ENCODE measurements at places on chromosomes 11 and 22.

DNA sequence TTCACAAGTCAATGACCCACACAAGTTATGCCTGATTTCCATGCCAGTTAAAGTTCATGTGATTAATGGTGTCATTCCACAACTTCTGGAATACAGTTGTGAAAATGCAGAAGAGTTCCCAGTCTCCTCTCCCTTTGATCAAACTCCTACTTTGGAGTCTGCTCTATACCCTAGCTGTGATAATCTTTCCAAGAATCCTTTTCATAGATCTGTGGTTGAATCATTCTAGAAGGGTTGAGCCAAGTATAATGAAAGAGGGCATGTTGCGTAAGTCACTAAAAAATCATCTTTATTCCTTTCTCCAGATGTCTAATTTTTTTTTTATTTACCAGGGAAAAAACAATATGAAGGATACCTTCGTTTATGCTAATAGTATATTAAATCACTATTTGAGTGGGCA is 89.7 kb upstream of the CARD18 start:
- no peak for DNase-seq

DNA sequence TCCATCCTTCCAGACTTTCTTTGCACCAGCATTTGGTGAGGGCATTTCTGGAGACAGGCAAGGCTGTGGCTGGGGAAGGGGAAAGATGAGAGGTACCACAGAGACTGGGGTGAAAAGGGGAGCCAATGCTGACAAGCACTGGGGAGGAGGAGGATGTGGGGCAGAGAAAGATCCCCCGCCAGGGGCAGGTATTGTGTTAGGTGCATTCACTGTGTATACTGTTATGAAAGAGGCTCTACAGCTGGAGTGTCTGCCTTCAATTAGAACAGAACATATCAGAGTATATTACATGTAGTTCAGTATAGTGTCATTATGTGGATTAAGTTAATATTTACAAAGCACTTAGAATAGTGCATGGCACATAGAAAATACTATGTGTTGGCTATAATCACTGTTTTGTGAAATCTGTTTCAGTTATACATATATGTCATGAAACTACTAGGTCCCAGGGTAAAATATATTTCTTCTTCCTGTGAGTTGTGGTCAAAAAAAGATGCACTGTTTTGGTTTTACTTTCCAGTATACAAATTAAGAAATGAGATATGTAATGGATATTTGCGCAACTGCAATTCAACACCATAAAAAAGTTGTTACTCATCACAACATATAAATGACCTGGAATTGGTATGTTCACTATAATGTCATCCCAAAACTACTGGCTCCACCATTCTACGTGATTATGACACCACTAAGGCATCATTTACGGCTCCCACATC is 8.4 kb downstream of the MSANTD2 start:
- DNase-seq = no peak

- peak; percentile 77 for DNase-seq
These were observed 2.3 kb downstream of the RASL10A start for GRCh38 chr22:29313126-29313575.

DNA sequence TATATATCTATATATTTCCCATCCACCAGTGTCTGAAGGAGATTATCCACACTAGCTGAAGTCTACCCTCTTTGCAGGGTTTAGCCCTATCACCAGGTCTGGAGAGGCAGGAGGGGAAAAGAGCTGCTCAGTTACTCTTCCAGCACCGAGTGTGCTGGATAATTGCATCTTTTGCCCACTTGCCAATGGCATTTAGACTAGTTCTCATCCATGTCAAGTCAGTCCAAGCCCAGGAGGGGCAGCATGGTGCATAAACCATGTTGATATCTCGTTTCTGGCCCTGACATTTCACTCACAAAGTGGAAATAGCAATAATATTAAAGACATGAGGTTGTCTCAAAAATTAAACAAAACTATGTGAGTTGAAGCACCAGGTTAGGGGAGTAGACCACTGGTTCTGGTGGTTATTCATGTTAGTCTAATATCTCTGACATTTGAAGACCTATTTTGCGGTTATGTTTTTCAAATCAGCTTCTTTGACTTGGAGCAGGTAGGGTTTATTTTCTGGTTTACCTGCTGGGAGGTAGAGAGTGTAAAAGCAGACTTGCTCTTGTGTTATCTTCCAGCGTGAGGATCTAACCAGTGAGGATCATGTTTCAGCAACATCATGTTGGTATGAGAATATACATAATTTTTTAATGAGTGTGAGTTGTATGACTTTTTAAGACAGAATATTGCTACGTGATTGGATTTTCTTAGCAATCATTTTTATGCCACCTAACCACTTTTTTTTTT is 273.2 kb upstream of the KIRREL3 start:
- no peak for DNase-seq

GRCh38 chr11:69726019-69726418 is 22.2 kb upstream of the FGF19 start:
- no peak for DNase-seq

GRCh38 chr11:100703801-100704575 is 16.9 kb downstream of the ARHGAP42 start:
- DNase-seq = no peak

DNA sequence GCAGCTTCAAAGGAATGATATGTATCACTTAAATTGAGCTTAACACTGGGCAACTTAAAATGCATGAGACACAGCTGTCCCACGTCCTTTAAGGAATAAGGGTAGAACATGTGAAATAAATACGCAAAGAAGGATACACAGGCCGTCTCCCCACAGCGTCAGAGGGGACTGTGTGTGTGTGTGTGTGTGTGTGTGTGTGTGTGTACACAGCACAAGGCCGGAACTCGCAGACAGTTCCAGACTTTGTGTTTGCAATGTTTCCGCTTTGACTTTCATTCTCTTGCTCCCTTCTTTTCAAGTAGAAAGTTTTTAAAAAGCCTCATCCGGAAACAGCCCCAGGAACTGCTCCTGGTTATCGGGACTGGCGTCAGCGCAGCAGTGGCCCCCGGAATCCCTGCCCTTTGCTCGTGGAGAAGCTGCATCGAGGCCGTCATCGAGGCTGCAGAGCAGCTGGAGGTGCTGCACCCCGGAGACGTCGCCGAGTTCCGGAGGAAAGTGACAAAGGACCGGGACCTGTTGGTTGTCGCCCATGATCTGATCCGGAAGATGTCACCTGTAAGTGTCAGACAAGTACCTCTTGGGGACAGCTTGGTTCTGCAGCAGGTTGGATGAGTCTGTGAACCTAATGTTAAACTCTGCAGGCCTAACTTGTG is 13.3 kb downstream of the FAM118A start:
- no peak for DNase-seq

DNA sequence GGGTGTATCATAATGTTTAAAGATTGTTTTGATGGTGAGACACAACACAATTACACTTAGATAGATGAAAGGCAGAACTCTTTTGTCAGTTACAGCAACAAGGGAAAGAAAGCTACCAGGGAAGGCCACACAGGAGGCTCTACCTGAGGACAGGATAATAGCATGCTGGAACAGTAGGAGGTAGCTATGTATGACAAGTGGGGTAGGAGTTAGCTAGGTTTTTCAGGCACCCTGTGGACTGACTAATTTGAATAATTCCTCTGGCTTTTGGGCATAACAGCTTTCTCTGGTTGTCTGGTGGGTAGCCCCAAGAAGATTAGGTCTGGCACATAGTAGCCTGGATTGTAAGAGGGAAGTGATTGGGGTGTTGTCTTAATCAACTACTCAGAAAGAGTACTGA is 475.4 kb upstream of the CHORDC1 start:
- DNase-seq = no peak

DNA sequence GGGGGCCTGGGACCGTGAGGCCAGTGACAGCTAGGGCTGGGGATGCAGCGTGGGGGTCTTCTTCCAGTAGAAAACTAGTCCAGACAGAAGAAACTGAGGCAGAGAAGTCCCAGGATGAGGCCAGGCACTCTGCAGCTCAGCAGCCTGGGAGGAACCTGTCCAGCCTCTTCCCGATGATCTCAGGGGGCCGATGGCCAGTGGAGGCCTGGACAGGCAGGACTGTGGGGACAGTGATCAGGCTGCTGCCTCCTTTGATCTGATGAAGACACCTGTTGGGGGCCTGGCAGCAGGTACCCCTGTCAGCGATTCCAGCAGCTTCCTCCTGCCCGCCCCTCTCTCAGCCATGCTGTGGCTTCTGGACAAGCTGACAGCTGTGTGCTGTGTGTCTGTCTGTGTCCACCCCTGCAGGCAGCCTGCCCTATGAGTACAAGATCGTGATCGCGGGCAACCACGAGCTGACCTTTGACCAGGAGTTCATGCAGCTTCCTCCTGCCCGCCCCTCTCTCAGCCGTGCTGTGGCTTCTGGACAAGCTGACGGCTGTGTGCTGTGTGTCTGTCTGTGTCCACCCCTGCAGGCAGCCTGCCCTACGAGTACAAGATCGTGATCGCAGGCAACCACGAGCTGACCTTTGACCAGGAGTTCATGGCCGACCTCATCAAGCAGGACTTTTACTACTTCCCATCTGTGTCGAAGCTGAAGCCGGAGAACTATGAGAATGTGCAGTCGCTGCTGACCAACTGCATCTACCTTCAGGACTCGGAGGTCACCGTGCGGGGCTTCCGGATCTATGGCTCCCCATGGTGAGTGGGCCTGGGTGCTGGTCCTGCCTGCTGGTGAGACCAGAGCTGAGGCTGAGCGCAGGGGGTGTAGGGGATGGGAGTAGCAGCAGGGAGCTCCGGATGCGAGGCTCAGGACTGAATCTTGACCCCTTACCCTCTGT is 62.6 kb downstream of the MPPED1 start:
- no peak for DNase-seq

- DNase-seq = no peak
These were observed 37.2 kb downstream of the BMAL1 start for GRCh38 chr11:13314676-13315394.

DNA sequence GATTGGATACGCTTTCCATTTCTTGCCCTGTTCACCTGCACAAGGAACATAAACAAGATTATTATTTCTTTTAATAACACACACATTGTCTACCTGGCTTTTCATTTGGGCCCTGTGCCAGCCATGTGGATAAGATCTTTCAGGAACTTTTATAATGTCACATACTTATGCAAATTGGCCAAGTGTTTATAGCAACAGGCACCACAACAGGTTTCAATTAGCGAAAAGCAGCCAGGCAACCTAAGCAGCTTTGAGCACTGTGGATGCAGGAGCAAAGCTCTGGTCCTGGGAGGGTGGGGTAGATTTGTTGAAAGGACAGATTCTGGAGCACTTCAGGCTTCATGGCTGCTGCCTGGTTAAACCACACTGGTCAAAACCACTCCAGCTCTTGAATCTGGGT is 217.4 kb downstream of the BARX2 start:
- DNase-seq = no peak

DNA sequence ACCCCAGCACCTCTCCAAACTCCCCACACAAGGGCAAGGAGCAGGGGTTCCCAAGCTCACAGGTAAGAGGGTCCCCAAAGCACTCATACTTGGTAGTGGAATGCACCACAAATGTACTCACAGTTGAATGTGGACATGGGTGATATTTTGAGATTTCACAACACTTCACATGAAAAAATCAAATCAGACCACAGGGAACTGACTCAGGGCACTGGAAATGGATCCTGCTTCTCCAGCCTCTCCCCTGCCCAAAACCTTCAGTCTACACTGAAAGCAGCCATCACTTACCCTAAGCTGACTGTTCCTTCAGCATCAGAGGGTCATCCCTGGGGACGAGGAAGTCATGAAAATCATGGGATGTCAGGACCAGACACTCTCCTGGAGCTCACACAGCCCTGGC is 40.2 kb downstream of the SCGB1A1 start:
- no peak for DNase-seq

- no peak for DNase-seq
These were observed 5.8 kb downstream of the NXF1 start for GRCh38 chr11:62799486-62799885.

DNA sequence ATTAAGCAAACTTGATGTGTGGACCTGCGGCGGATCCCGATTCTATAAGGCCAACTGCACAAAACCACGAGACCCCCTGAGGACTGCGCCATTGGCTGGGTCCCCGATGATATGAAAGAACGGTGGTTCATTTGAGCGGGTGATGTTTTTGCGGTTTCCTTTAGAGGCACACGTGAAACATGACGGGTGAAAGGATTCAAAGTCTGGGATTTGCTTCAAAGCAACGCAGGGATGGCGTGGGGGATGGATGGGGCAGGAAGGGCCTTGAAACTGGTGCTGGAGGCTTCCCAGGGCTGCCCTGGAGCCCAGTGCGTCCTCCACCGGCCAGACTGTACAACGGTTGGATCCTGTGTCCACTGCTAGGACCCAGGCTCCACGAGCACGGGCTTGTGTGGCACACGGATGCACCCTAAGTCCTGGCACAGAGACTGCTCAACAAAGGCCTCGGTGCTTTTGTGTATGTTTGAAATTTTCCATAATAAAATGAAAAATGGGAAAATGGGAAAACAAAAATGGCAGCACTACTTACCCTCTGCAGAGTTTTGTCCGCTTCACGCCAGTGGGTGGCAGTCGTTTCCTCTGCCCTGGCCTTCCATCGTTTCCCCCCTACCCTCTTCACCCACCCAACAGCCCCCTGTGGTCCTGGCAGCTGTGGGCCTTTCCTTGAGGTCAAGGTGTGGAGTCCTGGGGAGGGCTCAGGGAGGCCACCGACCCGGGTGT is 3.6 kb downstream of the ASCL2 start:
- DNase-seq = no peak

DNA sequence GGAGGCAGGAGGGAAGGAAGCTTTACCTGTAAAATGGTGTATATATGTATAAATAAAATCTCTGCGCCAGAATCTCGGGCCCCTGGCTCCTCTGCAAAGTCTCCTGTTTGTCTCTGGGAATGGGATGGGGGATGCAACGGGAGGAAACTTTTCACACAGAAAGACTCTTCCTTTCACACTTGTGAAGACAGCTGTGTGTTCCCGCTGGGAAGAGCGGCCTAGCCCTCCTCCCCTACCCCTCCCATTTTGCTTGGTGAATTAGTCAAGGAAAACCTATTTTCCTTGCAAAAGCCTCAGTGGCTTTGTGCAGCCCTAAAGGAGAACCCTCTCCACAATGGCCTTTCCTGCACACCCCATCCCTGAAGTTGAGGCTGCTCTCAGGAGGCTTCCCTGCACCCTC is 9.4 kb upstream of the IGF2 start:
- DNase-seq = no peak

- DNase-seq = peak; percentile 38
These were observed 32.5 kb upstream of the ATXN10 start for GRCh38 chr22:45638834-45639746.

DNA sequence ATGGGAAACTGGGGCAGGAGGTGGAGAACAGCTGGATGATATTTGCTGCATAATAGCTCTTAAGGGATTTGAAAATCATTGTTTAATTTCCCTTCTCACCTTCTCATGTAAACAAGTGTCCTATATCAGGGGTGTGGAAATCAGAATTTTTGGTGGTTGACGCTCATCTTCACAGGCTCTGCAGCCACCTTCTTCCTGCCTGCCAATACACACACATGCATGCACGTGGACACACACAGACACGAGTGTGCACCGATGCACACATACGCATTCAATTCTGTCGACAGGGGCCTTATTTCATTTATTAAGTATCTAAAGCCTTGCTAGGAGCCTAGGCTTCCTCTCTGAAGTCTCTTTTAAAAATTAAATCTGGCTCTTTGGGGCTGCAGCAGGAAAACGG is 349.4 kb upstream of the NCAM1 start:
- DNase-seq = no peak

DNA sequence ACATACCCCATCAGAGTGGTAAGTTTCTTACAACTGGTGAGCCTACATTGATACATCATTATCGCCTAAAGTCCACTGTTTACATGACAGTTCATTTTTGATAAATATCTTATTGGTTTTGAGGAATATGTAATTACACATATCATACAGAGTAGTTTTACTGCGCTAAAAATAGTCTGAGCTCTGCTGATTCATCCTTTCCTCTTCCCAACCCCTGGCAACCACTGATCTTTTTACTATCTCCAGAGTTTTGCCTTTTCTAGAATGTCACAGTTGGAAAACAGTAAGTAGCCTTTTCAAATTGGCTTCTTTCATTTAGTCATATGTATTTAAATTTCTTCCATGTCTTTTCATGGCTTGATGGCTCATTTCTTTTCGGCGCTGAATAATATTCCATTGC is 112.8 kb downstream of the LARGE1 start:
- no peak for DNase-seq

All from femur (tissue), 1 donor.